Activated naive CD4-positive, alpha-beta T cell treated with anti-CD3 and anti-CD28 coated beads for 36 hours (primary cell): ENCODE measurements at places on chromosomes 7 and 10. TPM values are rescaled to one million over a fixed set of nuclear protein-coding genes. Genes with fewer than 3 reads are reported as not detected.

TFR2 gene
- 4.2 TPM for total RNA-seq

PARD3 gene
- 4.0 TPM for total RNA-seq

ELN gene
- total RNA-seq: 0.19 TPM

- no peak for DNase-seq
Observed at GRCh38 chr7:152984421-152984820, 224.9 kb downstream of the ACTR3B start.
